ENCODE measurements at places on chromosomes 1 and 21.

DNA sequence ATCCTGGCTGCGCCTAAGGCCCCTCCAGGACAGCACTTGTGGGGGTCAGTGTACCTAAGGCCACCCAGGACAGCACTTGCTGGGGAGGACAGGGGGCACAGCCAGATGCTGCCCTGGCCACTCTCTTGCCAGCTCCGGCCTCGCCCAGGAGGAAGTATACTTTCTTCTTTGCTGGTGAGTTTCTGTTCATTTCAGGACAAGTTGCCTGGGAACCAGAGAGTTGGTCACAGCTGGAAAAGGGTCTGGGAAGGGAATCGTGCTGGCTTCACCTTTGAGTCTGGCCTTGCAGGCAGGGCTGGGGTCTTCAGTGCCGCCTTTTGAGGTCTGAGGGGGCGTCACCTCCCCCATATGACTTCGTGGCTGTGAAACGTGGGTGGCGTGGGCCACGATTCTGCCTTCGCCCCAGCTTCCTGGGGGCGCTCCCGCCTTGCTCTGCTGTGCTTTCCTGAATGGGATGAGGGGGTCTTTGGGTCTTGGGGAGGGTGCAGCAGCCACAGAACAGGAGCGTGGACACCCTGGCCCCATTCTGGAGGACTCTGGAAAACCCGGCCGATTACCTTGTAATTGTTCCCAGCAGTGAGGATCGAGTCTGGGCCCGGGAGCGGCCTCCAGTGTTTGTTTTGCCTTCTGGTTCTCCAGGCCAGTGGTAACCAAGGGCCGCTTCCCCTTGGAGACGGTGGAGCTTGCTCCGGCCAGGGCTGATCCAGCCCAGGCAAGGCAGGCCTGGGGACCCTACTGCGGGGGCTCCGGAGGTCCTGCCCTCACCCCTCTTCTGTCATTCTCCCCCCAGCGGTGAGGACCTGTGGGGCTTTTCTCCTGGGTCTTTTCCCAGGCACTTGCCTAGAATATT is 45.9 kb downstream of the SPSB1 start:
- DNase-seq, result no peak

DNA sequence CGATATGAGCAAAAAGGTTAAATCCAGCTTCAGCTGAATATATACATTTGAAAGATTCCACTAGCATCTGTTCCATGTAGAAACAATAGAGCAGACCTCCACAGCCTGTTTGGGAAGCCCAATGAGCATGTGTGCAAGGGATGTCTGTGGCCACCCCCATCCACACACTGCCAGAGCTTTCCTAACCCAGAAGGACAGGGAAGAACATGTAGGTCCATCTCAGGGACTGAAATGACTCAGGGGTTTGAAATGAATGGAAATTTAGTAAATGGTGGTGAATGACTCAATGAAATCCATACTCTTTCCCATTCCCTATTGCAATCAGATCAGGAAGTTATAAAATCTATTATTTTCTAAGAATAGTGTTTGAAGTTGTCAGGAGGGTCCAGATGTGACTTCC is 397.2 kb downstream of the DUSP10 start:
- DNase-seq, result no peak

DNA sequence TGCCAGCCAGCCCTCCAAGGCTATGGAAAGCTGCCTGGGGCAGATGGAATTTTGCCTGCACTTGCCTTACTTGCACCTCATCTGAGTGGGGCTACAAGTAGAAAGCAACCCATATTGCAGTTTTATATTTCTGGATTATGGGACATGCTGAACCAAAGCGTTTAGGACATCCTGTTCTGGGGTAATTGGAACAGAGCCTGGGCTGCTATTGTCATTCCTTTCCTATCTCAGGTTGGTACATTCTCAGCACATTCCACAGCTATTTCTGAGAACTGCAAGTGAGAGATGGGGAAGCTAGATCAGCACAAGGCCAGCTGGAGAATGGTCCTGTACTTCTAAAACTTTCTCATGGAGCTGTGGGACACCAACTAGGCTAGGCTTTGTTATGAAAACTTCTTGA is 713.8 kb downstream of the KCNT2 start:
- DNase-seq, result no peak

DNA sequence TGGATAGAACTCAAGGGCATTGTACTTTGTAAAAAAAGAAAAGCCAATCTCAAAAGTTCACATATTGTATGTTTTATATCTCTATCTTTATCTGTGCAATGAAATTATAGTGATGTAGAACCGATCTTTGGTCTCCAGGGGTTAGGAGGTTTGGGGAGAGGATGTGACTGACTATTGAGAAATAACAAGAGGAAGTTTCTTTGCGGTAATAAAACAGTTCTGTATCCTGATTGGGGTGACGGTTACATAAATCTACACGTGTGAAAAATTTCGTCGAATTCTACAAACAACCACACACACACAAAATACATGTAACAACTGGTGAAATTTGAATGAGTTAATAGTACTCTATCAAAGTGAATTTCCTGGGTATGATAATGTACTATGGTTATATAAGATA is 10.6 kb upstream of the OR2T33 start:
- DNase-seq, result peak; percentile 79

DNA sequence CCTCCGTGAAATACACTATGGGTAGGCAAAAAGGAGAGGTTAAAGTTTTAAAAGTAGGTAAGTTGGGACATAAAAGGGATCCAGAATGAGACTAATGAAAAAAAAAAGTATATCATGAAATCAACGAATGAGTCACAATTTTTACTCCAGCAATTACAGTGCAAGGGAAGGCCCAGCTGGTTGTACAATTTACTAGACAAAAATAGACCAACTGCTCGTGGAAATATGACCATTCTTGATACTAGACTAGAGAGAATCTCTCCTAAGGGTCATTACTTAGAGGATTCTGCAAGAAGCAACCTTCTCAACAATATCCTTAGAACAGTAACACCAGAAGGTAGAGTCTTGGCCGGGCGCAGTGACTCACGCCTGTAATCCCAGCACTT is 55.1 kb upstream of the EFHD2 start:
- no peak for DNase-seq
